Muscle of back (tissue), 13 donors: ENCODE measurements at places on chromosomes 7 and 10. TPM values are rescaled to one million over a fixed set of nuclear protein-coding genes. Genes with fewer than 3 reads are reported as not detected.

The SAMD9L gene
- 7.1 TPM for polyA plus RNA-seq

The MAP3K8 gene
- 3.6 TPM for polyA plus RNA-seq

The FAM3C gene
- 102 TPM for polyA plus RNA-seq

The ACBD5 gene
- 30.6 TPM for polyA plus RNA-seq

The HOXA7 gene
- polyA plus RNA-seq: 2.2 TPM

GRCh38 chr10:78742730-78743615 is 325.8 kb upstream of the ZMIZ1 start:
- DNase-seq: no peak

DNA sequence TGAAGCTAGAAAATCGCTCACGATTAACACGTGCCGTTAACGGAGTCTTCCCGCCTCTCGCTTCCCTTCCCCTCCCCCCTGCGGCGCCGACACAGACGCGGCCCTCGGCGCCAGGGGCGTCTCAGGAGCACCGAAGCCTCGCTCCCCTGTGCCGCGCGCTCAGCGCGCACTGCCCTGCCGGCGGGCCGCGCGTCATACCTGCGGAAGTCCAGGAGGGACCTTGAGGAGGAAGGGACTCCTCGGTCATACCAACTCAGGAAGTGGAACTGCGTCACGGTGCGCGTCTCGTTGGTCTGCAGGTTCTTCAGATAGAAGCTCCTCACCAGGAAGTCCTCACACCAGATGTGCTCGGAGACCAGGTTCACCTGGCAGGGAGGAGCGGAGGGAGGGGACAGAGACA is 239.6 kb downstream of the DNAJB6 start:
- DNase-seq: no peak

GRCh38 chr7:105132835-105133234 is 118.8 kb downstream of the KMT2E start:
- DNase-seq: no peak

- no peak for DNase-seq
Observed at GRCh38 chr7:38744746-38745145, 113.6 kb upstream of the AMPH start.

- DNase-seq: no peak
Observed at GRCh38 chr10:64956441-64956840, 1435.2 kb downstream of the REEP3 start.

GRCh38 chr10:106182542-106182941 is 982.0 kb downstream of the SORCS1 start:
- DNase-seq: no peak

- DNase-seq: no peak
Observed at GRCh38 chr7:75858410-75858809, 20.4 kb upstream of the RHBDD2 start.

DNA sequence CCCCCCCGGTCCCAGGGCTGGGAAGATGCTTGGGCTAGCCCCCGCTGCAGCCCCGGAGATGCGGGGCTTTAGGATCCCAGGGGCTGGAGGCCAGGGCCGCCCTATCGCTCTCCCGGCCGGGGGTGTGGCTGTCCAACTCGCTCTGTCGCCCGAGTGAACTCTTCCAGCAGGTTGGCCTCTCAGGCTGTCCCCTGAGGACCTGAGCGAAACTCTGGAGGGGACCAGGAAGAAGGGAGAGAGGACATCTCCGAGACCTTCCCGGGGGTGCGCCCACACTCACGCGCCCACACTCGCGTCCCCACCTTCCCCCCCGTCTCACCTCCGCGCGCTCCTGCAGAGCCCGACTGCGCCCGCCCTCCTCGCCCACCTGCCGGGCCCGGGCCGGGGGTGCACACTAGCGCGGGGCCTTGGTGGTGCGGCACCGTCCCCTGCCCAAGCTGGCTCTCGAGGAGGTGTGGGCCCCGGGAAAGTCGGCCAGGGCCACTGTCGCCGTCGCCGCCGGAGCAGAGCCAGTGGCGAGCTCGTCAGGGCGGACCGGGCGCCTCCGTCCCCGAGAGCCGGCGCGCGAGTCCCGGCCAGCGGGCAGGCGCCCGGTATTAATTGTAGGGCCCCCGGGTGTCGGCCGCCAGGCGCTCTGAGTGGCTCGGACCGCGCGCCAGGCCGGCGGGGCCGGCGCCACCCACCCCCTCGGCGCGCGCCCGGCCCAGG is 101.7 kb upstream of the SVIL start:
- DNase-seq: no peak

- no peak for DNase-seq
Observed at GRCh38 chr7:133364959-133365690, 112.2 kb downstream of the EXOC4 start.
